ENCODE measurements at places on chromosomes 7 and 10.

- DNase-seq: no peak
Observed at GRCh38 chr7:157073949-157074624, 63.6 kb upstream of the MNX1 start.

DNA sequence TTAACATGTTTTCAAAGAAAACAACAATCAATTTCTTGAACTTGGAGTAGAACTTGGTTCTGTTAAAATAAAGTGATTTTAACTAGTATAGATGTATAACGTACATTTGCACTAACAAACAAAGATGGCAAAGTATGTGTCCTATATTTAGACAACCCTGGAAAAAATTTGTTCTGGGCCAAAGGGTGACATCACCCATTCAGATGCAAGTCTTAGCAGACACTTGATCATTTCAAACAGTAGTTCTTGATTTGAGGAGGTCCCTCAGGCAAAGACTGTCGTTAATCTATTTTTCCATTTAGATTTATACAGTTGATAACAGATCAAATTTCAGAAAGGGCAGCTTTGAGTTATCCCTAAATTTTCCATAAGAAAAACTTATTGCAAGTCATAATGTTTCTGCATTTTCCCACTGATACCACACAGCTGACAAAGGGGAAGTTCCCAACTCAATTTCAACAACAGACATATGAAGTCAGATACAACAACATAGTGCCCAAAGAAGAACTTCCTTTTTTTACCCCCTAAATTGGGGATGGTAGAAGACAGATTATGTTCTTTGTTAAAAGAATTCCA, 5.2 kb downstream of the NMT2 start:
- peak; percentile 18 for DNase-seq

DNA sequence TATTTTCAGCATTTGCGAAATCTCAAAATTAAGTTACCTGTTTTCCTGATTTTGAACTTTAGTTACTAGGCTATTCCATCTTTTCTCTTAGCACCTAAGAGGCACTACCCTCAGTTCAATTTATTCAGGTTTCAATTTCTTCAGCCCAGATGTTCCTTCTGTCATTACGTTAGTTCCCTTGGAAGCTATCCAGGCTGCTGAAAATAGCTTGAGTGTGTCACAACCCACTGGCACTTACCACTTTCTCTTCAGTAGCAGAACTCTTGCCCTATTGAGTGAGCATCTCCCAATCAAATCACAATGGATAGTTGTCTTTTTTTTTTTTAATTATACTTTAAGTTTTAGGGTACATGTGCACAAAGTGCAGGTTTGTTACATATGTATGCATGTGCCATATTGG, 332.7 kb upstream of the LRGUK start:
- no peak for DNase-seq

- no peak for DNase-seq
Observed at GRCh38 chr7:41825927-41826480, 123.1 kb upstream of the INHBA start.

- DNase-seq: no peak
Observed at GRCh38 chr10:124604214-124605000, 139.8 kb downstream of the FAM53B start.

- DNase-seq: no peak
Observed at GRCh38 chr7:128105228-128106022, 74.2 kb upstream of the LRRC4 start.

DNA sequence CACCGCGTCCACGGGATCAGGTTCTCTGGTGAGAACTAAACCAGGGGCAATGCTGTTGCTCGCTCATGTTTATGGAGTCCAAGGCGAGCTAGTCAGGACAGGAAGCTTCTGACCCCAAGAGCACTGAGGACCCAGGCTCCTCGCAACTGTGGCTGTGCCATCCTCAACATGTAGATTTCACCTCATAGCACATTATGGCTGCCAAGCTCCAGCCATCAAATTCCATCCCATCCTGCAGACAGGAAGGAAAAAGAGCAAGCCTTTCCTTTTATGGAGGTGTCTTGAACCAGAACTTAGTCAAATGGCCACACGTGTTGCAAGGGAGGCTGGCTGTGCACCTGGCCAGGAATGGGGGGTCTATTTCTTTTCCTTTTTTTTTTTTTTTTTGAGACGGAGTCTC, 16.1 kb upstream of the NKX6-2 start:
- DNase-seq: no peak

- no peak for DNase-seq
Observed at GRCh38 chr7:156918635-156919034, 25.7 kb upstream of the LMBR1 start.

DNA sequence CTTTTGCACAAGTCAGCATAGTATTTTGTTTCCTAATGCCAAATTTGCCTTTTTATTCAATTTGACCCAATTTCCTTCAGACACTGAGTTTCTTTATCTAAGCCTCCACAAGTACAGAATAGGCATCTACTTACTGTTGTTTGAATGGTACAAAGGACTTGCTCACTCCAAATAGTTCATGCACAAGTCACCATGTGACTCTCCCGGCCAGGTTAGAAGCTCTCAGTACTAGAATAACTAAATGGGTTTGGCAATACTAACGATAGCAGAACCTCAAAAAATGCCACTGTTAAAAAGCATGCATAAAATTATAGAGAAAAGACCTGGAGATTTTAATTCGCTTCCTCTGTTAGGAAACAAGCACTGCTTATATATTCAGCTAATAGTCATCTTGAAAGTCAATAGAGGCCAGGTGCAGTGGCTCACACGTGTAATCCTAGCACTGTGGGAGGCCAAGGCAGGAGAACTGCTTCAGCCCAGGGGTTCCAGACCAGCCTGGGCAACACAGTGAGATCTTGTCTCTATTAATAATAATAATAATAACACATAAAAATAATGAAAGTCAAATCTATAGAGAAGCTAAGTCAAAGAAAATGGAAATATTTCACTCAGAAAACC, 335.8 kb upstream of the MBL2 start:
- no peak for DNase-seq

DNA sequence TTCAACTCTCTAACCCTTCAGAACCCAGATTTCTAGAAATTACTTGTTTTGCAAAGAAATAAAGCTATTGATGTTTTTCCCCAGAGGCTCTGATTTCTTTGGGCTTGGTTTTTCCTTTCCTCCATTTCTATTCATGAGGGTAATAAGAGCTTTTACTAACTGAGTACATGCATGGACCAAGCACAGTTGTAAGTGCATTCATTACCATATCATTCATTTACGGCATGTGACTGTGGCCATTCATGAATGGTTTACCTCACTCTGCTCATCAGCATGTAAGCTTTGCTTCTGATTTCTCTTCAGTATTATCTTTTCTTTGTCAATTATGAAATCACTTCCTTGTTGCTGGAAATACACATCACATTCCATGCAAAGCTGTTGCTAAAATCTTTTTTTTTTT, 42.4 kb downstream of the LAMB4 start:
- DNase-seq: no peak

DNA sequence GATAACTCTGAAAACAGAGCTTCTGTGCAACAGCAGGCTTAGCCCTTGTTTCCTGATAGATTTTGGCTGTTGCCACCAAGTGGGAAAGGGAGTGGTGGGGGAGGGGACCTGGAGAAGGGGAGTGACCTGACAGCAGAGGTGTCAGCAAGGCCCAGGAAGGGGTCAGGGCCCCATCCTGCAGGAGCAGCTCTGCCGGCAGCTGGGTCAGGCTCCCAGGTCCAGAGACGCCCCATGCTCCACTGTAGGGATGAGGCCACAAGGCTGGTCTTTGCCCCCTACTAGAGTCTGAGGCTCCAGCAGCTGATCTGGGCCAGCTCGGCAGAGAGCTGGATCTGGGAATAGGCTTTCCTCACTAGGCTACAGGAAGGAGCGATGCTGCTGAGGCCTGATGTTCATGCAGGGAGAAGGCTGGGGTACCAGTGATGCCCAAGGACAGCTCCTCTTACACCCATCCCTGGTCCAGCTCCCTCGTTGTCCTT, 44.0 kb upstream of the ZMIZ1 start:
- DNase-seq: no peak

DNA sequence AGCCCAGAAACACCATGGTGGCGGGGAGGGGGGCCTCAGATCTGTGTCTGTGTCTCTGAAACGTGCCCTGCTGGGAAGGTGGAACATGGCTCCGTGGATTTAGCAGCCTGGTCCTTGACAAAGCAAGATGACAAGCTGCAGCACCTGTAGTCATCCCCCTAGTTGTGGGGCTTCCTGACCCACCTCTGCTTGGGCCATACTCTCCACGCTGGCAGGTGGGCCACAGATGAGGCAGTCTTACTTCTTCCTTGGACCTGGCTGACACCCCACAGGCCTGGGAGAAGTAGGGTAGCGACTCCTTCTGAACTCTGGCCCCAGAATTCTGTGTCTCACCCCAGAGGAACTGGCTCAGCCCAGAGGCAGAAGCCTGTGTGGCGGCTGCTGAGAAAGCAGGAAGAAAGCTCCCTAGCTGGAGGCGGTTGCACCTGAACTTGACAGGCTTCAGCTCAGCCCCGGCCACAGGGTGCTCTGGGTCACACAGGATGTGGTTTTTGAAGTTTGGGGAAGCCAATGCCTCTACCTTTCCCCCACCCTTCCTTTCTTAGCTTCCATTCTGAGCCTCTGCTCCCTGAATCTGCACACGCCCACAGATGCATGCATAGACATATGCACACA, 113.9 kb downstream of the ABLIM1 start:
- no peak for DNase-seq

- no peak for DNase-seq
Observed at GRCh38 chr10:57982091-57982490, 285.6 kb downstream of the IPMK start.

- no peak for DNase-seq
Observed at GRCh38 chr7:27143023-27143949, at the start of gene HOXA5. TSS of gene HOXA5 (minus strand) at chr7:27143681. CDS start at chr7:27143607, 74 bp downstream.

- no peak for DNase-seq
Observed at GRCh38 chr7:150959739-150960734, 18.1 kb downstream of the KCNH2 start.

DNA sequence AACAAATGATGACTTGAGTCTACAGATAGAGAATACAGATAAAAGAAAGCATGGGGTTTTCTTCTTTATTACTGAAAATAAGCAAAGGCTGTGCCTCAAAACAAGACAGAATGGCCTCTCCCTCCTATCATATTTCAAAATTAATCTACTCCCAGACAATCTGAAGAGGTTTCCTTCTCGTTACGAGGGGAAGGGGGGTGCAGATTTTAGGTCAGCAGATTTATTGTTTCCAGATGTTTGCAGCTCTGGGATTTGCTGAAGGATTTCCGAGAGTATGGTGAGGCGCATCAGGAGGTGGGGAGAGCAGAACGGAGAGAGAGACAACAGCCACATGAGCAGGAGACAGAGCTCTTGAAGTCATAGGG, 89.8 kb downstream of the KIAA1549 start:
- no peak for DNase-seq

- no peak for DNase-seq
Observed at GRCh38 chr10:69239816-69240434, 19.8 kb downstream of the HKDC1 start.

DNA sequence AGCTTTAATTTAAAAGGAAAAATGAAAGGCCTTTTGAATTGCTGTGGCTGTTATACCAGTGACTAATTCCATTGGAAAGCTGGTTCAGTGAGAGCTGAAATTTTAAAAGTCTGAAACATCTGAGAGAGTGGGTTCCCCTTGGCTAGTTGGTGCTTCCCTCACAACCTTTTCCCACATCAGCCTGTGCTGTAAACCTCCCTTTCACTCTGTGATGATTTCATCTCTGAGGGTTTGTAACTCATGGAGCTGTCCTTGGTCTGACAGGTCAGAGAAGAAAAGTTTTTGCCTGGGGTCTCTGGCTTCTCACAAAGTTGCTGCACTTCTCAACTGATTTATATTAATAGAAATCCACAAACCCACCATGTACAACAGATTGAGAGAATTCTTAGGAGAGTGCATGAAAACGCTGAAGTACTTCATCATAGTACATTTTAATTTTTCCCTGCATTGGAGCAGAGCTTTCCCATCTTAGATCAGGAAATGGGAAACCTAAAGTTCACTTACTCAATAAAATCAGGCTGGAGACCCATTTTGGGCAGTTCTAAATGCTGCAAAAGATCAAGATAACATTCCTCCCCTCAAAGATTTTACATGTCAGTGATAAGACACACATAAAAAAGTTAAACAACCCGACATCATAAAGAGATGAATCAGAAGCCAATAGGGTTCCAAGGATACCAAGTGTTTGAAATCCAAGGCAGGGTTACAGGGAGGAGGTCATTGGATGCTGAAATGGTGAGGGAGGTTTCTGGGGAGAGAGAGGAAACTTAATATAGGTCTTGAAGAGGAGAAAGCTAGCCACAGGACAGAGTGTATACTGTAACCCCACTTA, 157.0 kb upstream of the MKLN1 start:
- no peak for DNase-seq

- no peak for DNase-seq
Observed at GRCh38 chr10:85919491-85920021, 447.0 kb downstream of the GRID1 start.

DNA sequence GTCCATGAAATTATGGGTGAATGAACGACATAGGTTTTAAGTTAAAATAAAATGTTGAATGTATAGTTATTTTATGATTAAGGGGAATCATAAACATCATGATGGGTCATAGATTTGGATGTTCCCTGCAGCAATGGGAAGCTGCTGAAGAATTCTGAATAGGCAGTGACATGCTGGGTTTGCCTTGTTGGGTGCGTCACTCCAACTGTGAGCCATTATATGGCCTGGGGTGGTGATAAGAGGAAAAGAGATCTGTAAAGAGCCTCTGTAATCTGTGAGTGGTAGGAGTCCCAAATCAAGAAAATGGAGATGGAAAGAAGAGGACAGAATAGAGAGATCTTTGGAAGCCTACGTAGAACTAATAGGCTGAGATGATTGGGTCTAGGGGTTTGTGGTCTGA, 58.1 kb upstream of the GPR26 start:
- DNase-seq: no peak

GRCh38 chr10:124704428-124705380, 39.5 kb downstream of the FAM53B start:
- DNase-seq: no peak

GRCh38 chr7:48667407-48667806, 256.9 kb upstream of the CDC14C start:
- no peak for DNase-seq

GRCh38 chr7:28125431-28126409, 54.9 kb downstream of the JAZF1 start:
- DNase-seq: no peak

DNA sequence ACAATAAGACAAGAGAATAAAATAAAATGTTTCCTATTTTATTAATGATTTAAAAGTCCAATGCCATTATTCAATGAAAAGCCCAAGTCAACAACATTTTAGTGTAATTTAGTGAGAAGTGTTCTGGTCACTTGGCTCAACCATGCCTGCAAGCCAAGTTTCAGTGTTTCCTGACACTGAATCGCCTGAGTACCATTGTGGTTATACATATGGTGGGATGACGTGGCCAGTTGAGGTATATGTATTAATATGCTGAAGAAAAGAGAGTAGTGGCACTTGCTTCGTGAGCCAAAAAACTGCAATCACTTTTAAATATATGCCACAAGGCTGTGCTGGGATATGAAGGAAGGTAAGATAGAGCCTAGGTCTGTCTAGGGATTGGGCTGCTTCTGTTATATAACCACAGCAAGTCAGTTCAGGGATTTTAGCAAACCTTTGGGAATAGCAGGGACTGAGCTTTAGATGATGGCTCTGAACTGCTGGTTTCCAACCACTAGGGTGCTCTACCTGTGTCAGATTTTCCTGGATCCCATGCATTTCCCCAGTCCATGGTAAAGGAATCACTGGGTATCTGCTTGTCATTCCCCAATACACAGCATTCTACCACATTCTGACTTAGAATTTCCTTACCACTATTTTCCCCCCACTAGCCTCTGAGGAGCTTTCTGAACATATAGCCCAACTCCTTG, 214.0 kb upstream of the PRPS1L1 start:
- DNase-seq: no peak

- peak; percentile 55 for DNase-seq
Observed at GRCh38 chr10:69801434-69802315, at the start of gene COL13A1. TSS of gene COL13A1 (plus strand) at chr10:69801906. CDS start at chr10:69802424, 518 bp downstream.

GRCh38 chr10:53023411-53023810, 250.8 kb upstream of the MBL2 start:
- no peak for DNase-seq

Measured in brain microvascular endothelial cell (primary cell).